CMK (cell line): ENCODE measurements at places on chromosomes 13 and 19.

DNA sequence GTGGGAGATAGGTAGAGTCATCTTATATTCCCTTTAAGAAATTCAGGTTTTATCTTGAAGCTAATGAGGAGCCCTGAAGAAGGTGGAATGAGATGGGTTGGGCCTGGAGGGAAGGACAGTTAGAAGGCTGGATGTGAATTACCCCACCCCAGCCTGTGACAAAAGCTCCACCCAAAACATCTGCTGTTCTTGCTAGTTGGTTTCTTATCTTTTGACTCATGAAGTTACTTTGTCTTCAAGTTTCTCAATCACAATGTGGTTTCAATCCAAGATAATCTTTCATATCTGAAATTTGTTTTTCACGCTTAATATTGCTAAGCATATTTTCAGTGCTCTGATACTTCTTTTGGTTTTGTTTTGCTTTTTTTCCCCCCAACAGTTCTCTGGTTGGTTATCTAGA, 38.3 kb upstream of the HMGB1 start:
- peak; percentile 1 for DNase-seq

DNA sequence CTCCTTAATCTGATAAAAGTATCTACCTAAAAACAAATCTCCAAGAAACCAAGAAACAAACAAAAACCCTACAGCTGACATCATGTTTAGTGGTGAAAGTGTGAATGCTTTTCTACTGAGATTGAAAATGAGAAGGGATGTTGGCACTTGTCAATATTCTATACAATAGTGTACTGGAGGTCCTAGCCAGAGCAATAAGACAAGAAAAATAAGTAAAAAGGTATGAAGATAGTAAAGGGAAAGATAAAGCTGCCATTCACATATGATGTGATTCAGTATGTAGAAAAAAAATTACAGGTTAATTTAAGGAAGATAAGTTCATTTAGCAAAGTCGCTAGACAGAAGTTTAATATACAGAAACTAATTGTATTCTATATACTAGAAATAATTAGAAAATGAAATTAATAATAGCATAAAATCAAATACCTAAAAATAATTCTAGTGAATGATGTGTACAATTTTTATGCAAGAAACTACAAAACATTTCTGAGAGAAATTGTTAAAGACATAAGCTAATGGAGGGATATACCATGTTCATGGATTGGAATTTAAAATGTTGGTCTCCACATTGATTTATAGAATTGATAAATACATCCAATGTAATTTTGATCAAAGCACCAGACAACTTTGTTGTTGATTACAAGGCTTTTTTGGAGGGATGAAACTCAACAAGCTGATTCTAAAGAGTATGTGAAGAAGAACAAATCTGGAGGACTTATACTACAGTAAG, 2.4 kb upstream of the SLC7A10 start:
- DNase-seq = no peak

DNA sequence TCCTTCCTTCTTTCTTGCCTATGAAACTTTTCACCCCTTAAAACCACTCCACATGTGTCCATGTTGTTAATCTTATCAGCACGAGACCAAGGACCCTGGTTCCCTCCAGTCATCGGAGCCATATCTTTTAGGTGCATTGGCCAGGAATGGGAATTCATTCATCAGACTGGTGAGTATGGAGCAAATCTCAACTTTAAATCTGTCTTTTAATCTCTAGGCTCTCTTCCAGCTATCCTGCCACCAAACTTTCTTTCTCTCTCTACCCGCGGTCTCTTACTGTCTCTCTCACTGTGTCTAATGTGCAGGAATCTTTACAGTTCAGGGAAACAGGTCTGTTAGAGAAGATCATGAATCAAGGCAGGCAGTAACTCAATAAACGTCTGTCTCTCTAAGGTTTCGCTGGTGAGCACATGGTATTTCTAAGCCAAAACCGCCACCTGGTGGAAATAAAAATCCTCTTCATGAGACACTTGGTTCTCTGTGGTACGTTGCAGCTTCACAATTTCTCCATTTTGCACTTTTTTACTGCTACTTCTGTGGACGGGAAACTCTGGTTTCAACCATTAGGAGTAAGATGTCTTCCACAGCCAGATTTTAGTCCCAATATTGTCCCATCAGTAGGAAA, 16.1 kb downstream of the LGALS16 start:
- peak; percentile 2 for DNase-seq

- no peak for DNase-seq
Measured at GRCh38 chr13:31053091-31053490, 108.6 kb downstream of the HSPH1 start.

DNA sequence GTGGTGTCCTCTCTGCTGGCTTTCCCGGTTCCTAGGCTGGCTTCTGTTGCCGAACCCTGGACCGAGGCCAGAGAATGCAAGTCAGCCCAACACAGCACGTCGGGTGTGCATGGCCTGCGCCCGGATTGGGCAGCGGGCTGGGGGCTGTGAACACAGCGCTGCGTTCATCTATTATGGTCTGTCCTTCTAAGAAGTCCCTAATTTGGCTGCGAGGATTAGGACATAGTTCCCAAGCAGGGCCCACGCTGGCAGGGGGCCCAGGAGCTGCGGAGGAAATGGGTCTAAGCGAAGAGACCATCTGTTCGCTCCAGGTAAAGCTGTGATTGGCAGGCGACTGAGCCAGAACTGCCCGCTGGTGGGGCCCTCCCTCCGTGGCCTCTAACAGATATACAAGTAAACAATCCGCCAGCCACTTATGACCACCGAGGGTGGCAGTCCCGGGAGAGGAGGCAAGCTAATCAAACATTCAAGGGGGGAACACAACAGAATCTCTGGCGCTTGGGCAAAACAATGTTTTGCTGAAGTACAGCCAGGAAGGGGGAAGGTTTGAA, 6.0 kb downstream of the SYCE2 start:
- no peak for DNase-seq

- no peak for DNase-seq
Measured at GRCh38 chr19:33130433-33130832, 1.5 kb upstream of the WDR88 start.

DNA sequence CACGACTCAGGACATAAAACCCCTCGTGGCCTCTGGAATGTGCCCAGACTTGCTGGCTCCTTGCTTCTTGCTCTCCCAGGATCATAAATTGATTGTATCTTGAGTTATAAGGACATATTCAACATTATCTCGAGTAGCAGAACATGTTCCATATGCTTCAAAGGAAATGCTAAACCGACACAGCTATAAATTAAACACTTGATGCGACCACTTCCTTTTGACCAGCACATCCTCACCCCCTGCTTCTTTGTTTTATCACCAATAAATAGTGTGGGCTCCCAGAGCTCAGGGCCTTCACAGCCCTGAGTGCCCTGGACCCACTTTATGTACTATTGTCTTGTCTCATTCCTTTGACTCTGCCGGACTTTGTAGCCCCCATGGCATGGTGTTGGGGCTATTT, 157.0 kb upstream of the PABPC3 start:
- DNase-seq = no peak
